ENCODE measurements at places on chromosomes 5 and 9.

GRCh38 chr9:123796618-123797484 lies 133.1 kb downstream of the DENND1A start:
- DNase-seq: no peak

- no peak for DNase-seq
Observed at GRCh38 chr9:113573046-113573958, 109.8 kb downstream of the RGS3 start.

DNA sequence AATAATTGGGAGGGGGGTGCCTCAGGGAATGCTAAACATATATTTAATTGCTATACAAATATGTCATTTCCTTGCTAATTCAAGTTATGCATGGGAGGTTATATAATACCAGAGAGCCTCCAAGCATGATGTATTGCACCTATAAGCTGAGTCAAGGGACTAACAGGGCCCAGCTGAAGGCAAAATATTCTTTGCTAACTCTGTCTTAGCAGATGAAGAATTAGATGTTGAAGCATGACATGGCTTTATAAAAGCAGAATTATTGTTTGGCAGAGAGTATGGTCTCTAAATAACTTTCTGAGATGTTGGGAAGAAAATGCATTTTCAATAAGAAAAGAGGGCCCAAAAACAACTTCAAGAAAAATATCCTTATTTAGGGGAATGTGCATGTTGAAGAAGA lies 60.4 kb downstream of the SGCD start:
- DNase-seq: no peak

DNA sequence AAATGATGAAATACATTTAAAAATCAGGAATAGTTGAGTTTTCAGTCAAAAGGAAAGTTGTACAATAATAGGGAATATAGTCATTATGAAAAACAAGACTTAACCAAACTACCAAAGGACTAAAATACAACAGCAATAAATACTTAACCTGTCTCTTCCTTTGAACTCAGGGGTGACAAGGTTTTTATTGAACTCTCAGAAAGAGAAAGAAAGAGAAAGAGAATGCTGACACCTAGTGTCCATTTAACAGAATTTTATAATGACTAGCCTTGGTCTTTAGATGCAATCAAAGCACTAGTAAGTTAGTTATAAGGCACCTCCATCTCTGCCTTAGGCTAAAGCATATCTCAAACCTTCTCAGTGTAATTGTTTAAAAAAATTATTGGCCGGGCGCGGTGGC lies 47.5 kb downstream of the UIMC1 start:
- peak; percentile 24 for DNase-seq

DNA sequence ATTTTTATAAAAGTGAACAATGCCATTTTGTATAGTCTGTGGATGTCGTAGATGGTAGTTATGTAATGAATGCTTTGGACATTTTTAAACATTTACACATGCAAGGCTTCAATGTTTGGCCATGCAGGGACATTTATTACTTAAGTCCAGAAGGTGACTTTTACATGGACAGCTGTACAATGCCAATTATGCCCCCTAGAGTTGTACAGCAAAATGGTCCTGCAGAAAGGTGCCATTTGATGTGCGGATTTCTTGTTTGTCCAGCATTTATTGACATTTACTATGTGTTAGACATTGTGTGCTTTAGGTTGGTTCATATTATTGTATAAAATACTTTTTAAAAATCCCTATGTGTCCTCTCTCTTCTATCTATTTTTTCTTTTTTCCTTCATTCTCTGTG lies 22.5 kb upstream of the COMMD10 start:
- DNase-seq: no peak

- no peak for DNase-seq
Observed at GRCh38 chr9:19208653-19209052, 21.8 kb upstream of the DENND4C start.

DNA sequence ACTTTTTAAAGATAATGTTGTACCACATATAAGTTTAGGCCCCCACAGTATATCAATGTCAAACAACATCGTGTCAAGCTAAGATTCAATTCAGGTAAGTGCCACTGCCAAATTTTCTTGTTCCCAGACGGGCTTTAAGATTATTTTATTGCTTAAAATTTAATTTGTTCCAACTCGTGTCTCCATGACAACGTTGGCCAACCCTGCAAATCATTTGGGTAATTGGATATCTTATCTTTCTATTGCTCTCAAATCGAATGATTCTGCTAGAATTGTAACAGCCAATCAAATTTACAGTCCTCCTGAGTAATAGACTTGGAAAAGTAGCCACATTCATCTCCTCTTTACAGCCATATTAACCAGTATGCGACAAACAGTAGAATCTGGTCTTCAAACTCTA lies 19.5 kb downstream of the TLE1 start:
- DNase-seq: no peak

DNA sequence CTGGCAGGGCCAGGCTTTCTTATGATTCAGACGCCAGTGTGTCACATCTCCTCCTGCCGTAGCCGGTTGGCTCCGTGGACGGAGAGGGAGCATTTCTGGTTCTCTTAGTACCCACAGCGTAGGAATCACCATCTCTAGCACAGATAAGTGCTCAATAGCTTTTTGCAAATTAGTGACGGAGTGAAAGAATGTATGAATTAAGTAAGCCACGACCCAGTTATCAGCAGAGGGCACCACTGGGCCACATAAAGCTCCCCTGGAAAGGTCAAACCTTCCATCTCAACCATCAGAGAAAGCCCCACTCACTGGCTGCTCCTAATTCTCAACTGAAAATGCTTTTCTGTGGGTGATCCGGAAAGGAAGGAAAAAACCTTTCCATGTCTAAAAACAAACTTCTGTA lies 317.0 kb upstream of the ADCY2 start:
- peak; percentile 35 for DNase-seq

- DNase-seq: no peak
Observed at GRCh38 chr5:133203317-133204305, 151.8 kb downstream of the HSPA4 start.

- DNase-seq: no peak
Observed at GRCh38 chr9:121153642-121154041, 48.0 kb downstream of the RAB14 start.

- no peak for DNase-seq
Observed at GRCh38 chr5:89878140-89879132, 531.1 kb downstream of the CETN3 start.

DNA sequence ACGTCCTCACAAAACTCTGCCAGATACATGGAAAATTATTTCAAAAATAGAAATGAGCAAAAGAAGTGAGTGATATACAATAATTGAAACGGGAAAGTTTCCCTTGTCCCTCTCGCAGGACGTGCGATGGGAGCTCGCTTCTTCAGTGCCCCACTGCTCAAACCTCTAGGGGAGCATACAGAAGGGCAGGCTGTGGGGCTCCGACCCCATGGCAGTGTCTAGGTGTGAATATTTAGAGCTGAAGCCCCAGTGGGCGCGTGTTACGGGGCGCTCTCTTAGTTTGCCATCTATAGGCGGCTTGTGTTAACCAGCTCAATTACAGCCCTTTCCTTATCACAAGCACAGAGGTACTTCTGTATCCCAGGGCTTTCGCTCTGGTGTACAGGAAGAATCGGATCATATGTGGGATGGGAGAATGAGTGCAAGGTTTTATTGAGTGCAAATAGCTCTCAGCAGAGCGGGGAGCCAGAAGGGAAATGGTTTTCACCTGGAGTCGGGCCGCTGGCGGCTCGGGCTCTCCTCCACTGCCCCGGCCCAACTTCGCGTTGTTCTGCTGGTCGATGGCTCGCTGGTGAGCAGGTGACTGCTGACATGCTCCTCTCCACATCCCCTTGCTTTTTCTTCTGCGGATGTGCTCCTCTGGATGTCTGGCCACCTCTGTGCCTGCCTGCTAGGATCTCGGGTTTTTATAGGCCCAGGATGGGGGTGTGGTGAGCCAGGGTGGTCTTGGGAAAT lies 334.0 kb upstream of the PTPRD start:
- no peak for DNase-seq

GRCh38 chr5:135706893-135707292 lies 127.6 kb upstream of the SLC25A48 start:
- no peak for DNase-seq

- DNase-seq: no peak
Observed at GRCh38 chr5:143972068-143972467, 160.1 kb downstream of the HMHB1 start.

DNA sequence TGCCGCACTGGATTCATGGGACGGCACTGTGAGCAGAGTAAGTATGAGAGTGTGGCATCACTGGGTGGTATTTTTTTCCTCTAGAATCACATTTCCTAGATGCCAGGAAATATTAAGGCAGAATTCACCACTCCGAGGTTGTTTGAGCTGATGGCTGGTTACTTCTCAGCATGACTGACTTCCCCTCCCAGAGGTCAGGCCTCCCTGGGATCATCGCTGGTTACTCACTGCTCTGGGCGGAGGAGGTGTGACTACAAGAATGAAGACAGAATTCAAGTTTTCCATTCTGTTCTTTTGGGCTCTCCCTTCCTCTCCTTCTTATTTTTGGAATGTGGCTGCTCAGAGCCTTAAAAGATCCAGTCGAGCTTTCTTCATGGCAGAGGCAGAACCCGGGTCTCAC lies 76.6 kb upstream of the PRRC1 start:
- DNase-seq: no peak

- no peak for DNase-seq
Observed at GRCh38 chr5:179257176-179257682, 88.0 kb downstream of the ADAMTS2 start.

GRCh38 chr9:133063500-133064231 lies 1.9 kb downstream of the CEL start:
- no peak for DNase-seq

GRCh38 chr9:111728617-111729366 lies 65.9 kb downstream of the SHOC1 start:
- DNase-seq: no peak

DNA sequence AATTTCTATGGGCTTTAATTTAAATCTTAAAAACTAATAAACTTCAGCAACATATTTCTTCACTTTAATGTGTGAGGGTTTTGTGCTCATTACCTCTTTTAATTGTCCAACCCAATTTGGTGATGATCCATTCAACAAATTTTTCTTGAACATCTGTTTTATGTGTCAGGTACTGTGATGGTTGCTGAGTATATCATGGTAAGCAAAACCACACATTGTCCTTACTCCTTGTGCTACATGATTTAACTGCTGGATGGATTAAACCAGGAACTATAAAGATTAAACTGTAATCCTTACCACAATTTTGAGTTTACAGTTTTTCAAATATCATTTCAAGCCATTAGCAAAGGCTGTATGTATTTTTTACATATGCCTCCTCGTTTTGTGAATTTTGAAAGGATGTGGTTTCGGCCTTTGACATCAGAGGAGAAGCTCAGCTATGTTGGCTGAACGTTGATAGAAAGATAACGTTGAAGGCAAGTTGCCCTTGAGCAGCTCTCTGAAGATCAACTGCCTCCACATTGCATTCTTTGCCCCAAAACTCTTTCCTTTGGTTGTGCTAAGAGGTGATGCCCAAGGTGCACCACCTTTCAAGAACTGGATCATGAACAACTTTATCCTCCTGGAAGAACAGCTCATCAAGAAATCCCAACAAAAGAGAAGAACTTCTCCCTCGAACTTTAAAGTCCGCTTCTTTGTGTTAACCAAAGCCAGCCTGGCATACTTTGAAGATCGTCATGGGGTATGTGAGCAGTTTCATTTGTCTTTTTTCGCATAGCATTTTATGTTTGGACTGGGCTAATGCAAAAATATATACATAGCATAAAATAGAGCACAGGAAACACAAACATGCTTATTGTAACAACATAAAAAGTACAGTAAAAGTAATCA lies at the start of gene ITK:
Gene ITK, plus strand, starts transcription at position 467 of the 891 bp plus-strand sequence. Its CDS starts 138 bp downstream, at position 605.
- no peak for DNase-seq

GRCh38 chr9:71808068-71808467 lies 39.8 kb upstream of the CEMIP2 start:
- no peak for DNase-seq

DNA sequence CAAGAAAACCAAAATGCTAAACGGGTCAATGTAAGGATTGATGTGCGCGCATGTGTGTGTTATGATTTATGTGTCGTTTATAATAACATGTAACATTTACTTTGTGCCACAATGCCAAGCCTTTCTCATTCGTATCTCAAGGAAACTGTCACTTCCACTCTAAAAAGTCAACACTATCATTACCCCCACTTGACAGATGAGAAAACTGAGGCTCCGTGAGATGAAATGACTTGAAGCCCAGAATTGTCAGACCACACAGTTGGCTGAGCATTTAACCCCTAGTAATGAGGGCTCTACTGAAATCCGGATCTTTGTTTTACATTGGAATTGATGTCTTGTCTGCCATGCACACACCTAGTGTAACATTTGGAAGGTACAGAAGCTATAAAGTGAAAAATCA lies 95.0 kb upstream of the LMX1B start:
- no peak for DNase-seq

- peak; percentile 28 for DNase-seq
Observed at GRCh38 chr5:170100066-170100943, 5.4 kb upstream of the FOXI1 start.

DNA sequence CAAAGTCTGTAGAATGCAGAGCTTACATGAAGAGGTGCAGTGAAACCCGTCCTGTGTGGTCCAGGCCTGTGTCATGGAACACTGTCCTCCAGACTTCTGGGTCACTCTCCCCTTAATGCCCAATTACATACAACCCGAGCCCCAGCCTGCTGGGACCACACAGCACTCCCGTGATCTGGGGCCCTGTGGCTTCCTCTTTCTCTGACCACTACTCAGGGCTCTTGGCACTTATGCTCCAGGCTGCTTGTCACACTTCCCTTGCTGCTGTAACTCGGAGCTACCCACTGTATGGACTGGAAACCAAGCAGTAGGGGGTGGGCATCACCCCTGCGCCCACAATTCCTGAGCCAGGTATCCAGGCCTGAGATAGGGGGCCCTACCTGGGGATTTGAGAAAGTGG lies 10.3 kb upstream of the IL3 start:
- no peak for DNase-seq

DNA sequence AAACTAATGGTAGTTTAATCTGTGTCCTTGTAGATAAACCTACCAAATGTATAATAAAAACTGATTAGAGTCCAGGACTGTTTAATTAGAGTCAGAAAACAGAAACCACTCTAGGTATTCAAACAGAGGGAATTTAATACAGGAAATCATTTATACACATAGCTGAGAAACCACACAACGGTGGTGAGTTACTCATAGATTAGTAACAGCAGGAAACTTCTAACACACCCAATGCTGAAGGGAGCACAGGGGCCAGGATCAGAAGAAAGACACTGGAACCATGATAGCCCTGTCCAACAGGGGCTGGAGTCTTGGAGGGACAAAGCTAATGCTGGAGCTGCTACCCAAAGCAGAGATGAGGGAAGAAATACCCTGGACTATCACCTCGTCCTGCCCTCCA lies 321.0 kb downstream of the ACTL7B start:
- no peak for DNase-seq

Measured in NCI-H1105 (cell line).